ENCODE measurements at places on chromosomes 3 and 15.

GRCh38 chr3:197006446-197006845 lies 23.2 kb downstream of the MELTF start:
- DNase-seq: no peak

GRCh38 chr3:114809668-114810413 lies 337.2 kb downstream of the ZBTB20 start:
- DNase-seq: no peak

- no peak for DNase-seq
Measured at GRCh38 chr3:33694944-33695343, 23.1 kb downstream of the CLASP2 start.

GRCh38 chr15:77001351-77001750 lies 6.4 kb downstream of the PSTPIP1 start:
- no peak for DNase-seq

- DNase-seq: no peak
Measured at GRCh38 chr3:144754076-144754783, 782.6 kb downstream of the DIPK2A start.

- no peak for DNase-seq
Measured at GRCh38 chr15:61173899-61174689, 55.0 kb downstream of the RORA start.

All from coronary artery (tissue), 2 donors.